ENCODE measurements at places on chromosomes 13 and 19.

DNA sequence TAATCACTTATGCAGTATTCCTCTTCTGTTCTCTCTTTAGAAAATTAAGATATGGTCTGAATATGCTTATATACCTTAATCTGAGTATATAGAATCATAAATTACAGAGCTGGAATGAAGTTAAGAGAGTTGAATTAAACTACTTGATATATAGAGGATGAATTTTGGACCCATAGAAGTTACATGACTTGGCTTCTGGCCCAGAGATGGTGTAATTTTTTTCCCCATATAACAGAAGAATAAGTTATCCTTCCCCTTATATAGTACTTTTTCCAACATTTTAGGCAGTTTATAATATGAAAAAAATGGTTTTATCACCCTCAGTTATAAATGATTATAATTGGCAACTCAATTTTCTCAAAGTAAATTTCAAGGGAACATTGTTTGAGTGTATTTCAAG, 616.3 kb downstream of the TBC1D4 start:
- no peak for DNase-seq

DNA sequence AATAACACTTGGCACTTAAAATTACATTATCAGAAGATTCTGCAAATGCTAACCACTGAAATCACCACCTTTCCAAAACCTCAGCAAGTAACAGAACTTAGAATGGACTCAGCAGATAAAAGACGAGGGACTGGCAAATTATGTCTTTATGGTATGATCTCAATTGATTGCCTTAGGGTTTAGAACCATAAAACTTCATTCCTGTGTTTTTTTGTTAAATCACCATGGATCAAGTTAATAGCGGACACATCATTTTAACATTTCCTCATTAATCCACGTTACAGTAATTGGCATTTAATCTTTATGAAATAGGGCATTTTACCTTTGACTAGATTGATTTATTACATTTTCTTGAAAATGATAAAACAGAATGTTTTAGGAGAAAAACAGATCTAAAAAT, 2070.3 kb downstream of the PCDH9 start:
- no peak for DNase-seq

DNA sequence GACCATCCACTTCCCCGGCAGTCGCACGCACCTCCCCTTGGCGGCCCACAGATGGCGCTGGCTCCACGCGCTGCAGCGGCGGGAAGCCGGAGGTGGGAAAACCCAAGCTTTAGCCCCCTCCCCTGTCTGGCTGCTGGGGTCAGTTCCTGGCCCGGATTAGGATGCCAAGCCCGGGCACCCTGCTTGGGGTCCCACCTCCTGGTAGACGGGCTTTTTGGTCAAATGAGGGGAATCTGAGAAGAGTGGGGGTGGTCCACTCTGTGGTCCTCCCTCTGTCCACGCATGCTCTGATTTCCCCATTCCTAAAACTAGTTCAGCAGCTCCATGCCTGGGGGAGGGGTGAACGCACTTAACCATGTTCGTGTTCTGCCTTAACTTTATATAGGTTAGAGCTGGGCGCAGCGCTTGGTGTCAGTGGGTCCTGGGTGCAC, 8.1 kb upstream of the ADGRE2 start:
- peak; percentile 10 for DNase-seq

DNA sequence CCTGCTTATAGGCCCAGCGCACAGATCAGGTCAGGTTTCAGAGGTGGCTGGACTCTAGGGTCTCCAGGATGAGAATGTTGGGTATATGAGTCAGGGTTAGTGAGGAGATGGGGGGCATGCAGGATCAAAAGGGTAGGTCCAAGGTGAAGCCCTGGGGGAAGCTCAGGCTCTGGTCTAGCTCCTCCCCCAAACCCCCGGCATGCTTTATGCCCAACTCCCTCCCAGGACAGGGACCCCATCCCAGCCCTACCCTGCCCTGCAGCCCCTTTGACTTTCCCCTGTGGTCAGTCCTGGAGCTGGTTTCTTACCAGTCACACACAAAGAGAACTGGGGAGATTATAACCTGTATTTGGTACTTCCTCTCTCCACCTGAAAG, 9.8 kb upstream of the CEACAM18 start:
- no peak for DNase-seq

DNA sequence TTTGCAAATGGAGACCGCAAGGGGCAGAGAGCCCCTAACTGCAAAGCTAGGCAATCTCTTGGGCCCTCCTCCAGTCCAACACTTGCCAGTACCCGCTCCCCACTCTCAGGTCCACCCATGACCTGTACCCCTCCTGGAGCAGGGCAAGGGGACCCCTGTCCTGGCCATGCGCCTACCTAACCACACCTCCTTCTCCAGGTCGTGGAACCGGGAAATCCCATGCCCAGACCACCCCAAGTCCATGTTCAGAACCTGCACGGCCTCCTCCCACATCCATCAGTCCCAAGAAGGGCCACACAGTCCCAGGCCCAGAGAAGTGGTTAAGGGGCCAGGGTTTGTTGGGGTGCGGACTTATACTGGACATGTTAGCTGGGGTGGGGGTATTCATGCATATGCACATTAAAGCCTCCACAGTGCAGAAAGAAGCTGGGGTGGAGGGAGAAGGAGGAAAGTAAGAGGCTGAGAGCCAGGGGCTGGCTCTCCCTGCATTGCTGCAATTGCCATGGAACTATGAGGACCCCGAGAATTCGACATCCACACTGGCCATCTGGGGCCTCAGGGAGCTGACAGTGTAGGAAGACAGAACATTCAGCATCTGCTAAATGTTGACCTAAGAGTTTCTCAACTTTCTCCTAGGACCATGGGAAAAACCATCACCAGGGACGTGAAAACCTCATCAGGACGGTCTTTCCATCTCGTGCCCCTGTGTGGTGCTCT, 39.0 kb downstream of the HSPH1 start:
- DNase-seq = no peak

GRCh38 chr13:111249637-111250360, 70.6 kb upstream of the TEX29 start:
- no peak for DNase-seq

DNA sequence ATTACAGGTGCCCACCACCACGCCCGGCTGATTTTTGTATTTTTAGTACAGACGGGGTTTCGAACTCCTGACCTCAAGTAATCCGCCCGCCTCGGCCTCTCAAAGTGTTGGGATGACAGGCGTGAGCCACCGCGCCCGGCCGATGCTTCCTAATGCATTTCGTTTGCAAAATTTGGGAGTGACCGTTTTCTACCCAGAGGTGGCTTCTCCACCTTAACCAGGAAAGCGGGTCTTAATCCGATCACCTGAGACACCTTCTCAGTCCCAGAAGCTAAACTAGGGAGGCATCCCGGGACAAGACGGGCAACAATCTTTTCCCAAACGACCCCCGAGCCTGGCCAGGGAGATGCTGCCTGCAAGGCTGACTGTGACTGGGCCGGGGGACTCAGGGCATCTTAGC, 14.8 kb upstream of the MATK start:
- no peak for DNase-seq

- DNase-seq = no peak
Measured at GRCh38 chr19:11421371-11422098, 2.4 kb upstream of the RGL3 start.

DNA sequence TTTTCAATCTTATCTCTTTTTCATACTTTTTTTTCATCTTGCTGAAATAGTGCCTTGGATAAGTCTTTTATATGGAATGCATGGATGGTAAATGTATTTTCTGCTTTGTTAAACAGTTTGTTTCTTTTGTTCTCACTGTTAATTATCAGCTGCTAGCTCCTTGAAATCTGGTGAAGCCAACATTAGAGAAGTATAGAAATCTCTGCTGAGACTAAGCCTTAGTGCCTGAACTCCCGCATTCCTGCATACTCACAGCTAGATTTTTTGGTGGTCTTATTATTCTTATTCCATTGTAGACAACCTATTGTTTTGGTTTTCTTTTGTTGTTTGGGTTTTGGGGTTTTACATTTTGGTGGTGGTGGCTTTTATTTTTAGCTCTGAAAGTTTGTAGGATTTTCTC, 48.4 kb downstream of the DNAJC15 start:
- no peak for DNase-seq

GRCh38 chr19:51749979-51750378, 1.7 kb downstream of the FPR1 start:
- DNase-seq = no peak

DNA sequence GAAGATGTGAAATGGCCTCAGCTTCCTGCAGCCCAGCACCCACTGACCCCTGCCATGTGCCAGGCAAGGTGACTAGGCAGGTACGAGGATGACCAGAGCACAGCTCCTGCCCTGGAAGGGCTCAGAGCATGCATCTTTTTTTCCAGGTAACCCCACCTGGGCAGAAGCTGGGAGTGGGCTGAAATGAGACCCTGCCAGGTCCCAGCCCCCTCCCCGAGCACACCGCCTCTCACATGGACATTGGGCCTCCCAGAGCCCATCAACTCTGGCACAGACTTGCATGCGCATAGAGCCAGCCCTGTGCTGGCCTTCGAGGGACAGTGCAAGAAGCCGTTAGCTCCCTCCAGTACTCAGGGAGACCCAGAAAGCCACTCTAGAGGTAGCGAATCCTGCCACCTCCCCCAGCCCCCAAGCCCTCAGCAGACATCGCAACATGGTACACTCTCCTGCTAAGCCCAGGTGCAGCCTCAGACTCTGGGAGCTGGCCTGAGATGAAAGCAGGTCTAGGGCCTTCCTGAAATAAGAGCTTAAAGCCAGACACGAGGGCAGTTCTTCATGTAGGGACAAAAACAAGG, 8.9 kb upstream of the VSTM2B start:
- DNase-seq = no peak

DNA sequence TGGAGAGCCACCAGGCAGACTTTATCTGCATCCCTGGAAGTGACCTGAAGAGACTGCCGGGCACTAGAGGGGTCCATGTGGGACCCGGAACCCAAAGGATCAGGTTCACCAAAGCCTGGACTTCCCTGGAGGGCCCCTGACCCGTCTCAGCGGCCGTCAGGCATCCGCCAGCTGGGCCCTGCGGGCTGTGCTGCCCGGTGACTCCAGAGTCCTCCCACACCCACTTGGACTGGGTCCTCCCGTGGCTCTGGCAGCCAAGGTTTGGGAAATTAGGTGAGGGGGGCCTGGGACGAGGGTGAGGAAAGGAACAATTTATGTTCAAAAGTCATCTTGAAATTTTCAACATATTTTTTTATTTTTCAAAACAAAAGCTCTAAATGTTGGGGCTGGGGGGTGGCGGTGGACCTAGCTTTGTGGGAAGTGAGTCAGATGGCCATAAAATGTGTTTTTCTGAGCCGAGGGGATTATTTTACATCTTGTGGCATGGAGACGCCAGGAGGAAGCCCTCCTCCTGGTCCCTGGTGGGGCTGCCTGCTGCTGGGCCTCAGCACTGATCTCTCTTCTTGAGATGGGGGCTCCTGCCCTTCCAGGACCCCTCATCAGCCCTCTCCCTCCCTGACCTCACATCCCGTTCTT, 20.2 kb downstream of the CEBPA start:
- no peak for DNase-seq

DNA sequence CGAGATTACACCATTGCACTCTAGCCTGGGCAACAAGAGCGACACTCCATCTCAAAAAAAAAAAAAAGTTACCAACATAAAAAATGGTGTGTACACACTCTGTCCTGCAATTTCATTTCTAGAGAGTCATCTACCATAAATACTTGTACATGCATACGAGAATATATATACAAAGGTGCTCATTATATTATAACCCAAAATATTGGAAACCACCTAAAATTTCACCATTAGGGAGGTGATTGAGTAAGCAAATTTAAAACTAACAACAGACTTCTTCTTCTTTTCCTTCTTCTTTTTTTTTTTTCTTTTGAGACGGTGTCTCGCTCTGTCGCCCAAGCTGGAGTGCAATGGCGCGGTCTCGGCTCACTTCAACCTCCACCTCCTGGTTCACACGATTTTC, 7.4 kb upstream of the C5AR1 start:
- no peak for DNase-seq

- peak; percentile 36 for DNase-seq
Measured at GRCh38 chr13:95643936-95644598, 439 bp downstream of the DZIP1 start.

DNA sequence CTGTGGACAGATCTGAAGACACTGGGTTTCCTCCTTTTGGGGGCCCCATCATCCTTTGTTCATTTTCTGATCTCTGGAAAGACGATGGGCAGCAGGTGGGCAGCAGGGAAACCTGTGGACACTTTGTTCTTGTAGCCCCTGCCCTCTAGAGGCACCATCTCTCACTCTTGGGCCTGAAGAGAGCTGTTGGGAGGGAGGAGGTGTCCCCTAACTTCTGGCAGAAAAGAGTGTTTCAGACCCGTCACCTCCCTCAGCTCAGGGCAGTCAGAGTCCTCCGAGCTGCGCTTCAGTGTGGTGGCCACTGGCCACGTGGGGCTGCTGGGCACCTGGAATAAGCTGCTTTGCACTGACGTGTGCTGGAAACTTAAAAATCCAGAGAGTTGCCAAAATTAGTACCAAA, 26.9 kb upstream of the RNF17 start:
- DNase-seq = no peak

DNA sequence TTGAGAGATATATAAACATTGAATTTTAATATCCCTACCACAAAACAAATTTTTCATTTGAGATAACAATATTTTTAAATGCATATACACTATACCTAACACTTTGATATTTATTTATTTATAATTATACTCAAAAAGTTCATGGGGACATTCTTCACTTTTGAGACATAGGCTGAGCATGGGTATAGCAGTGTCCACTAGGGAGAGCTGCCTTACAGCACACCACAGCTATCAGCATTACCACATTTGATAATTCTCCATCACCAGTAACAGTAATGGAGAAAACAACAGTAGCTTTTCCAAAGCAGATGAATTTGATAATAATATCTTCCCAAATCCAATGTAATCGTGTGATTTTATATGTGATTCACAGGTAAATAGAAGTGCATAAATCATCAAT, 626.1 kb downstream of the DACH1 start:
- no peak for DNase-seq

- peak; percentile 59 for DNase-seq
Measured at GRCh38 chr13:110108348-110109139, 198.4 kb downstream of the COL4A1 start.

- DNase-seq = no peak
Measured at GRCh38 chr13:48873081-48873480, 102.6 kb upstream of the FNDC3A start.
